ENCODE measurements at places on chromosomes 2 and 18. TPM values are rescaled to one million over a fixed set of nuclear protein-coding genes. Genes with fewer than 3 reads are reported as not detected.

DNA sequence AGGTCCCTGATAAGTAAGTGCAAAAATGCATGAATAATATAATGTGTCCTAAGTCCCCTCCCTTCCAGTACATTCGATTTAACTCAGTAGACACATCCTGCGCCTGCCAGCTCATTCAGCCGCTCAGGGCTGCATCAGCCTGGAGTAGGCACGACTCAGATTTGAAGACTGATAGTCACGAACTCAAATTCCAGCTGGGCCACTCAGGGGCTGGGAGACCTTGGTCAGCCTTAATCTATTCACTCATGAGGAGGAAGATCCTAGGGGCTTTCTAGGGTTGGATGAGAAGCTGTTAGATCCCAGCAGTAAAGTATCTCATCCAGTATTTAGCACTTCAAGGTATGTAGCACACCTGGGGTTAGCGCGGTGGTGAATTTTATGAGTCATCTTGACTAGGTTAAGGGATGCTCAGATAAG lies 98.9 kb upstream of the ODC1 start:
- DNase-seq: no peak

SIX2 gene
- not detected for polyA plus RNA-seq

GRCh38 chr2:214808981-214809750 lies at the start of gene BARD1:
TSS of gene BARD1 (minus strand) at chr2:214809683. CDS start at chr2:214809569, 114 bp downstream.
- DNase-seq: peak; percentile 10

DNA sequence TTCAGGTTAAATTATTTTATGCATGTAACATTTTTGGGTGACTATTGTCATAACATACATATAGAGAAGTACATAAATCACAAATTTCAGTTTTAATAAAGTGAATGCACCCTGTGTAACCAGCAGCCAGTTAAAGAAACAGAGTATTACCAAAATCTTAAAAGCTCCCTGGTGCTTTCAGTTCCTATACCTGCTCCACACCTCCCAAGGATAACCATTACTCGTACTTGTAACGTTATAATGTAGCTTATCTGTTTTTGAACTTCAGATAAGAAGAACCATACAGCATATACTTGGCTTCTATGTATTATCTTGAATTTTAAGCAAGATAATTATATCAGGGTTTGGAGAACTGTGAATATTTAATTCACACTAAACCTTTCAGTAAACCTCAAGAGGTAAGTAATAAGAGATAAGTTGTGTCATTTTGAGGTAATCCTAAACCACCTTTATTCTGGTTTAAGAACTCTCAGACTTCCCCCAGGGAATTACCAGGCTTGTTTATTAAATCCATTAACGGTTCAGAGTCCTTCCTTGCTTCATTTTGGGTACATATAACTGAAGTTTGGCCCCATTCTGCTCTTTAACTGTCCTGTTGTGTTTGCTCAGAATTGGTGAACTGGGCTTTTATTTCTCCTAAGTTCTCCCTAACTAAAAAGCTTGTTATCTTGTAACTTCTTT lies 58.6 kb downstream of the LCLAT1 start:
- DNase-seq: no peak

DNA sequence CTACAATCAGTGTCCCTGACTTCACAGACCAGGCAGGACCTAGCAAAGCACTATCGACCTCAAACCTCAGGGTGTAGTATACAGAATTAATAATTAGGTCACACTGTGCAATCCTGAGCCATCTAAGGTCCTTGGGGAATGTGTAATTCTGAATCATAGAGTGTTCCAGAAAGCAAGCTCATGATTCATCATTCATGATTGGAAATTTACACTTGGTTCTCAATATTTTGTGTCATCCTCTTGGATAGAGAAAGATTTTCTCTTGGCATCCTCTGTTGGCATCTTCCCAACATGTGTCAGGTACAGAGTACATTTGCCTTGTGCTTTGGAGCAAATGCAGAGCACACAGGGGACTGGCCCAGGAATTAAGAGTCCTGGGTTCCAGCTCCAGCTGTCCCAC lies 245.0 kb upstream of the NT5C1B start:
- no peak for DNase-seq
